Neural progenitor cell (in vitro differentiated cells): ENCODE measurements at places on chromosomes 1 and 21. TPM values are rescaled to one million over a fixed set of nuclear protein-coding genes. Genes with fewer than 3 reads are reported as not detected.
A peak's percentile ranks its signal among the peaks of the same experiment; 100 is the strongest.

- no peaks in the 10 kb centered on the region for H3K4me1 ChIP-seq
- H3K36me3 ChIP-seq: no peaks in the 10 kb centered on the region
- H3K27me3 ChIP-seq: no peaks in the 10 kb centered on the region
- DNase-seq: no peak
Observed at GRCh38 chr1:215669806-215670491, 102.8 kb downstream of the KCTD3 start.

DNA sequence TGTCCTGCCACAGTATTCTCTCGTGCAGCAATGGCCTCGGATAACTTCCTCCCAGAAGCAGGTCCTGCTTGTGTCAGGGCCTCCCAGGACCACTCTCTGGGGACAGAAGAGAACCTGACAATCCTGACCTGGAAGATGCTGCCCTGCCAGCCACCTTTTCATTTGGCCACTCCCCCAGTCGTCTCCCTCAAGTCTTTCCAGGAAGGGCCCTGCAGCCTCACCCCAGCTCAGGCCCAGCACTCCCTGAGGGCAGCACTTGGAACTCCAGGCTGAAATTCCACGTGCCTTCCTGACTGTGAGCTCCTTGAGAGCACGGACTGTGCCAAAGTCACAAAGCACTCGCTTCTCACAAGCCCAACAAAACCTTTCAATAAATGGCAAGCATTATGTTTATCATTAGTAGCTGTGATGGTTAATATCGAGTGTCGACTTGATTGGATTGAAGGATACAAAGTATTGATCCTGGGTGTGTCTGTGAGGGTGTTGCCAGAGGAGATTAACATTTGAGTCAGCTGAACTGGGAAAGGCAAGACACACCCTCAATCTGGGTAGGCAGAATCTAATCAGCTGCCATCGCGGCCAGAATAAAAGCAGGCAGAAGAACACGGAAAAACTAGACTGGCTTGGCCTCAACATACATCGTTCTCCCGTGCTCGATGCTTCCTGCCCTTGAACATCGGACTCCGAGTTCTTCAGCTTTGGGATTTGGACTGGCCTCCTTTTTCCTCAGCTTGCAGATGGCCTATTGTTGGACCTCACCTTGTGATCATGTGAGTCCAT is 2.3 kb upstream of the CLEC20A start:
- H3K36me3 ChIP-seq: no peaks in the 10 kb centered on the region
- H3K27me3 ChIP-seq: no peaks in the 10 kb centered on the region
- no peaks in the 10 kb centered on the region for H3K4me1 ChIP-seq
- H3K27ac ChIP-seq: no peak overlapping the region
- no peak for DNase-seq

DNA sequence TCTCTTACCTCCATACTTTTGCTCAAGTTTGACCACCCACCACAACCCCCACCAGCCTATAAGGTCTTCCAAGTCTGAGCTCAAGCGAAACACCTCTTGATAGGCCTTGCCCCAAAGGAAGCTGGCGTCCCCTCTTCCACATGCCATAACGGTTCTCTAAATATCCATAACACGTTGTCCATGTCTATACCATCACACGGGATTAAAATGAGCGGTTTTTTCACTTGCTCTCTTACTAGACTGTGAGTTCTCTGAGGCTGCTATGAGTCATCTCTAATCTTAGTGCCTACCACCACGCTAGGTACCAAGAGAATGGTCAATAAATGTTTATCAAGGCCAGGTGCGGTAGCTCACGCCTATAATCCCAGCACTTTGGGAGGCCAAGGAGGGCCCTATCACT is 41.0 kb downstream of the WASF2 start:
- H3K4me1 ChIP-seq: peaks cover 20% of the 10 kb centered on the region
- DNase-seq: no peak
- no peak overlapping the region for H3K4me3 ChIP-seq
- H3K27me3 ChIP-seq: no peaks in the 10 kb centered on the region
- H3K27ac ChIP-seq: no peak overlapping the region
- no peaks in the 10 kb centered on the region for H3K36me3 ChIP-seq

GRCh38 chr1:116538544-116538943 is 32.3 kb downstream of the CD58 start:
- no peak overlapping the region for H3K4me3 ChIP-seq
- no peaks in the 10 kb centered on the region for H3K36me3 ChIP-seq
- H3K27me3 ChIP-seq: no peaks in the 10 kb centered on the region
- no peak for DNase-seq
- H3K27ac ChIP-seq: no peak overlapping the region

MRPL39 gene
- total RNA-seq: 35.5 and 63.1 TPM in 2 replicates

- no peaks in the 10 kb centered on the region for H3K36me3 ChIP-seq
- H3K27ac ChIP-seq: no peak overlapping the region
- no peak overlapping the region for H3K4me3 ChIP-seq
- H3K4me1 ChIP-seq: no peaks in the 10 kb centered on the region
- no peaks in the 10 kb centered on the region for H3K27me3 ChIP-seq
Observed at GRCh38 chr1:214688891-214689290, 85.9 kb downstream of the CENPF start.

DNA sequence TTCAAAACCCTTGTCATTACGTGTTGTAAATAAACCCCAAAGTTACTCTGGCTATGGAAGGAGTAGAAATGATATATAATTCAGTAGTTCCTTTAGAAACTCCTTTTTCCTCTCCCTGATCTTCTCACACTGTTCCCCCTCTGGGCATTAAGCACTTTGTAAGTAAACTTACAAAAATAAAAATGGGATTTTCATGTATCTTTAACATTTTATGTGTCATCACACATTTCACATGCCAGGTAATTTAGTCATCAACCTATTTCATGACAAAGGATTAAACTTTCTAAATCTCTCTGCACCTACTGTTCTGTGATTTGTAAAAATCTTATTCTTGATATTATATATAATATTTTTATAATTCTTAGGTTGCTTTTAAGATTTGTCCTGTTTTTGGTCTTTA is 176.9 kb downstream of the NEK7 start:
- no peaks in the 10 kb centered on the region for H3K36me3 ChIP-seq
- no peak for DNase-seq
- H3K27me3 ChIP-seq: no peaks in the 10 kb centered on the region
- no peak overlapping the region for H3K27ac ChIP-seq

GRCh38 chr1:161172776-161173376 is 4.4 kb downstream of the B4GALT3 start:
- no peak overlapping the region for H3K27ac ChIP-seq
- peaks cover under 1% of the 10 kb centered on the region for H3K27me3 ChIP-seq
- H3K4me3 ChIP-seq: no peak overlapping the region
- H3K36me3 ChIP-seq: no peaks in the 10 kb centered on the region
- H3K4me1 ChIP-seq: no peaks in the 10 kb centered on the region
- DNase-seq: no peak

DNA sequence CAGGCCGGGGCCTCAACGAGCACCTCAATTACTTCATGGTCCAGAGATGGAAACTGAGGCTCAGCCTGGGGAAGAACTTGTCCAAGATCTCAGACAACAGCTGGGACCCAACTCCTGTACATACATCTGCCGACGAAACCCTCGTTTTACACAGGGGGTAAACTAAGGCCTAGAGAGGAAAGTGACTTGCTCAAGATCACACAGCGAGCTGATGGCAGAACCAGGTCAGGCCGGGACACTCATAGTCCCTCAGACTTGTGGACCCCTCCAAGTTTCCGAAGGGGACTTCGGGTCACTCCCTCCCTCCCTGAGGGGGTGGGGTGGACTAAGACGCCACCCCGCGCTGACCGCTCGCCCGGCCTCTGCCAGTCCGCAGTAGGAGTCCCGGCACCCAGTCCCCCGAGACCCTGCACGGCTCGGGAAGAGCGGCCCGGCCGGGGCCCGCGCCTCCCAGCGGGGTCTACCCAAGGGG is 430 bp downstream of the WASF2 start:
- no peaks in the 10 kb centered on the region for H3K36me3 ChIP-seq
- H3K4me1 ChIP-seq: peaks cover 16% of the 10 kb centered on the region
- DNase-seq: peak; percentile 60
- H3K27ac ChIP-seq: no peak overlapping the region

GRCh38 chr1:53485478-53486394 is 26.5 kb downstream of the DMRTB1 start:
- H3K27ac ChIP-seq: no peak overlapping the region
- no peak overlapping the region for H3K4me3 ChIP-seq
- peak; percentile 93 for DNase-seq
- no peaks in the 10 kb centered on the region for H3K36me3 ChIP-seq

- H3K36me3 ChIP-seq: peaks cover 10% of the 10 kb centered on the region
- no peaks in the 10 kb centered on the region for H3K4me1 ChIP-seq
- no peak overlapping the region for H3K4me3 ChIP-seq
- no peak for DNase-seq
- H3K27me3 ChIP-seq: no peaks in the 10 kb centered on the region
- no peak overlapping the region for H3K27ac ChIP-seq
Observed at GRCh38 chr1:243216741-243217140, 38.3 kb downstream of the CEP170 start.

- H3K4me3 ChIP-seq: no peak overlapping the region
- no peaks in the 10 kb centered on the region for H3K4me1 ChIP-seq
- H3K36me3 ChIP-seq: no peaks in the 10 kb centered on the region
- DNase-seq: no peak
Observed at GRCh38 chr1:117782056-117782455, 147.4 kb downstream of the GDAP2 start.

KLF18 gene
- not detected in 2 replicates for total RNA-seq

DNA sequence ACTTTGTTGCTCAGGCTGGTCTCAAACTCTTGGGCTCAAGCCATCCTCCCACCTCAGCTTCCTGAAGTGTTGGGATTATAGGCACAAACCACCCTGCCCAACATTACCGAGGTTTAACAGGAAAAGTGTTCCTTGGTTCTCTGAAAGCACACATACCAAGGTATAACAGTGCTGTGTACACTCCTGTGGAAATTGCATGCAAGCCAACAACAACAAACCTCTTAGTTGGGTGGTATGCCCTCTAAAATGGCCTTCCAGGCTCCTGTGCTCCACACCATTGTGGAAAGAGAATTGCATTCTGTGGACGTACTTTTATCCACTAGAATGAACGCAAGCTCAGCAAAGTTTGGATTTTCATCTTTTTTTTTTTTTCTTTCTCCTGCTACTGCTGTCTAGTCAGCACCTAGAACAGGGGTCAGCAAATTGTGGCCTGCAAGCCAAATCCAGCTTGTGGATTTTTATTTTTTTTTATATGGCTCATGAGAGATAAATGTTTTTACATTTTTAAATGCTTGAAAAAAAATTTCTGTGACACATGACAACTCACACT is 192.2 kb upstream of the TNR start:
- H3K36me3 ChIP-seq: no peaks in the 10 kb centered on the region
- H3K4me3 ChIP-seq: no peak overlapping the region

- no peak for DNase-seq
- no peaks in the 10 kb centered on the region for H3K36me3 ChIP-seq
- H3K27ac ChIP-seq: no peak overlapping the region
- H3K4me3 ChIP-seq: no peak overlapping the region
- H3K27me3 ChIP-seq: no peaks in the 10 kb centered on the region
Observed at GRCh38 chr1:220497220-220497947, 30.6 kb upstream of the MARK1 start.

DNA sequence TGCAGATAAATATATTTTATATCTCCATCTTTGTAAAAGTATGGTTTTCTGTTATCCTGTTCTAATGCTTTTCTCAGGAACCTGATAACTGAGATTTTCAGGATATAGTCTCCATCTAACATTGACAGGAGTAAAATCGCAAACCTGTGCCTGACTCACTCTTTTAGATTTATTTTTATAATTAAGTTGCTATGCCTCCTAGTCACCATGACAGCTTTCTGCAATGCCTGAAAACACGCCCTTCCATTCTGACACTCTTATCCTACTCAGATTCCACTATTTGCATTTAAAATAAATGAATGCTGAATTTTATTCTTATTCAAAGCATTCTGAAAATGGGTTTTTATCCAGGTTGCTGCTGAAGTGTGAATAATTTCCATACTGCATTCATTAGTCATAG is 62.8 kb downstream of the RGS21 start:
- no peaks in the 10 kb centered on the region for H3K27me3 ChIP-seq
- H3K27ac ChIP-seq: no peak overlapping the region
- no peak overlapping the region for H3K4me3 ChIP-seq
- H3K4me1 ChIP-seq: no peaks in the 10 kb centered on the region
- DNase-seq: no peak

GBP7 gene
- not detected in 2 replicates for total RNA-seq

- H3K36me3 ChIP-seq: no peaks in the 10 kb centered on the region
- peaks cover 42% of the 10 kb centered on the region for H3K4me1 ChIP-seq
- no peak overlapping the region for H3K4me3 ChIP-seq
- no peak overlapping the region for H3K27ac ChIP-seq
- H3K27me3 ChIP-seq: peaks cover 10% of the 10 kb centered on the region
Observed at GRCh38 chr1:14737561-14738094, 139.1 kb downstream of the KAZN start.
